Liver (tissue), 10 donors: ENCODE measurements at places on chromosomes 3 and 15. TPM values are rescaled to one million over a fixed set of nuclear protein-coding genes. Genes with fewer than 3 reads are reported as not detected.

SERP1 gene
- polyA plus RNA-seq, result 247 TPM

DNA sequence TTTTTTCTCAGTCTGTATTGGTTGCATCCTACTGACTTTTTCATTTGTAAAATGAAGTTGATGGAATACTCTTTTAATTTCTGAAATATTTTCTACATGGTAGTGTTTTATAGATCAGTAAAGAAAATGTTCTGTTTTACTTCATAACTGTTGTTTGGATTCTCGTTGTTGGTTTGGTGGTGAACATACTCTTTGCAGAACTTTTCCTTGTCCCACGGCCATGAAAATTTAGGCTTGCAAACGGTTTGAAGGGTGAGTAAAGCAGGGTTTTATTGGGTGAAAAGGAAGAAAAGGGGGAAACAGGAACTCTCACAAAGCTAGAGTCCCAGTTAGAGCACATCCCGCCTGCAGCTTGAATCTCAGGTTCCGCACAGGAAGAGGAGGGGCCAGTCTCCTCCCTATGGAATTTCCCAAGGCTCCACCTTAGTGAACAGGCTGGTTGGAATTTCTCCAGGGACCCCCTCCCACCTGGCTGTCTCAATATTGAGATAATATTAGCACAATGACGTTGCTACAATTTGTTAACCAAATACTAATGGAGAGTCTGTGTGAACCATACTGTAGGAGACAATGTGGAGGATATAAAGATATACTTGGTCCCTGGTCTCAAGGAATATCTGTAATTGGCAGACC lies 5.6 kb downstream of the PDCD6IP start:
- no peak for DNase-seq

DNA sequence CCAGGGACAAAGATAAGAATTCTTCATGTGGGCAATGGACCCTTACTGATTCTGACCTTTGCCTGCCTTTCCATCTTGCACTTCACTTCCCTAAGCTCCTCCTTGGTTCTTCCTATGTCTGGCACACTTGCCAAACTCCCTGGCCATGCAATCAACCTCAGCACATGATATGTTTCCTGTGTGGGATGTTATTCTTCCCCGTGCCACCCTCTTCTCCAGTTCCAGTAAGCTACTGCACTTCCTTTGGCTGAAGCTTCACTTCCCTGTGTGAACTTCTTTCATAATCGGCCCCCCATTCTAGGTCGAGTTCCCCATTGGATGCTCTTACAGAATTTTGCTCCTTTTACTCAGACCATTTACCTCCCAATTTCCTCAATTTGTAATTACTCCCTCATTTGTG lies 10.7 kb upstream of the TASOR start:
- DNase-seq, result no peak

GRCh38 chr15:94843060-94843459 lies 611.7 kb downstream of the MCTP2 start:
- DNase-seq, result no peak

SUCLG2 gene
- 77.2 TPM for polyA plus RNA-seq

DNA sequence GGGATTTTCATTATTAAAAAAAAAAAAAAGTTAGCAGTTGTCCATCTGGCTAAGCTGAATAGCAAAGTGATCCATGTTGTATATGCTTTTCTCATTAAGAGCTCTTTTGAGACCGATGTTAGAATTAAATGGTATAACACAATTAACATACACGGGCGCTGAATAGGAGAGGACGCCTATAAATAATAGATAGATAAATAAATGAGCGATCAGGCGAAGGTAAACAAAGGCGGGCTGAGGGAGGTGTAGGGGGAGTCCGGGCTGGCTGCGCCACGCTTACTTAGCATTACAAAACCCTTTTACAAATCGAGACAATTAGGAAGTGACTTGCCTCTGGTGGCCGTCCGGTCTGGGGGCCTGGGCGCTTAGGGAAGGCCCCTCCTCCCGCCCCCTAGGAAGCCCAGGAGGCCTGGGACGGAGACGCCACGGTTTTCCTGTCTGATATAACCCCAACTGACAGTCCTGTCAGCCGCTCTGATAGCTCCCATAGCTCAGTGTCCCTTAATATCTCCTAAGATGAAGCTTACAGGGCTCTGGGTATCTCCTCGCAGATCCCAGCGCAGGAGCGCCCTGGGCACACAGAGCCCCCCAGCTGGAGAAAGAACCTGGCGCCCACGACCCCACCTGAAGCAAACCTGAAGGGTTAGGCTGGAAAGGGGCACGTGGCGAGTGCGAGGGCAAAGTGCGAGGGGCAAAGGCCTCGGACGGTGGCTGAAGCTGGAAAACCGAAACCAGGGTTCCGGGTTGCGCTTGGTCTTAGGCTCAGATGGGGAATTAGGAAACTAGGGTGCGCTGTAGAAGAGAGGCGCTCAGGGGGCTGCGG lies 3.6 kb downstream of the SOX14 start:
- no peak for DNase-seq
